Right cardiac atrium (tissue), 5 donors: ENCODE measurements at places on chromosomes 7 and 10. TPM values are rescaled to one million over a fixed set of nuclear protein-coding genes. Genes with fewer than 3 reads are reported as not detected.

Gene ACSM6
- polyA plus RNA-seq, result not detected

Gene APBB1IP
- polyA plus RNA-seq, result 2.8 TPM

Gene GIMAP5
- polyA plus RNA-seq, result 22.3 TPM

Gene STEAP1B
- 0.36 TPM for polyA plus RNA-seq

Gene PODXL
- 29.1 TPM for polyA plus RNA-seq
